ENCODE measurements at places on chromosomes 6 and 20. TPM values are rescaled to one million over a fixed set of nuclear protein-coding genes. Genes with fewer than 3 reads are reported as not detected.

DNA sequence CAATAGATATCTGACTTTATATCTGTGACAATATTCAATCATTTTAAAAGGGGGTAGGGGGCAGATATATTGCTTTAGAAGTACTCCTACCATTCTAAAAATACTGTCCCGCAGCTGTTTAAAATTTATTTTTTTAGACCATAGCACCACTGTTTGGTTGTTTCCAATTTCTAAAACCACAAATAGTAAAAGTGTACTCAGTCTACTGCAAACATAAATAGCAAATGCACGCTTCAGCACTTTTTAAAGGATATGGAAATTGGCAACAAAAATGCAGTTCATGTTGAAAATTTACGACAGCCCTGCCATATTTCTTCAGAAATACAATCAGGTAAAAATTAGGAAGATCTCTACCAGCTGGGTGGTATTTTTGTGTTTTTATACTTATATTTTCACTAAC is 132.0 kb upstream of the RUNX2 start:
- DNase-seq, result no peak

Gene DLK2
- total RNA-seq, result 0.36 TPM

Gene EPPIN
- total RNA-seq, result not detected

DNA sequence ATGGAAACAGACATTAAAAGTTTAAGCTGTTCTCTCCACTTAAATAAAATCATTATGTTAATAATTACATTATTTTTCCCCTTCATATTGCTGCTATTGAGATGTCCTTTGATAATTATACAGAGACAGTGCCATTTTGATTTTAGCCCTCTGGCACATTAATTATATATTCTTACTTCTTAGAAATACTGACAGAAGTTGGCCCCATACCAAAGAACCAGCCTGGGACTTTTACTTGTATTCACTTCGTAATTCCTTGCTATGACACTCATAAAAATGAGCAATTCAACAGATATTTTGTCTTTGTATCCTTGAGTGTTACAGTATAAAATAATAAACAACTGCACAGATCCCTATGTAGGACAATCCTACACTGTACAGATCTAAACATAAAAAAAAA is 743.7 kb downstream of the TBC1D32 start:
- DNase-seq, result no peak

Gene EYA4
- 5.7 TPM for total RNA-seq

DNA sequence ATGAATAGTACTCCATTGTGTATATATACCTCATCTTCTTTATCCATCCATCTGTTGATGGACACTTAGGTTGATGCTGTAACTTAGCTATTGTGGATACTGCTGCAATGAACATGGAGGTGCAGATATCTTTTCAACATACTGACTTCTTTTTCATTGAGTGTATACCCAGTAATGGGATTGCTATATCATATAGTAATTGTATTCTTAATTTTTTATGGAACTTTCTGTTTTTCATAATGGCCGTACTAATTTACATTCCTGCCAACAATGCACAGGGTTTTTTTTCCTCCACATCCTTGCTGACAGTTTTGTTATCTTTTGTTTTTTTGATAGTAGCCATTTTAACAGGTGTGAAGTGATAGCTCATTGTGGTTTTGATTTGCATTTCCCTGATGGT is 5.2 kb downstream of the CCN2 start:
- DNase-seq, result peak; percentile 56

DNA sequence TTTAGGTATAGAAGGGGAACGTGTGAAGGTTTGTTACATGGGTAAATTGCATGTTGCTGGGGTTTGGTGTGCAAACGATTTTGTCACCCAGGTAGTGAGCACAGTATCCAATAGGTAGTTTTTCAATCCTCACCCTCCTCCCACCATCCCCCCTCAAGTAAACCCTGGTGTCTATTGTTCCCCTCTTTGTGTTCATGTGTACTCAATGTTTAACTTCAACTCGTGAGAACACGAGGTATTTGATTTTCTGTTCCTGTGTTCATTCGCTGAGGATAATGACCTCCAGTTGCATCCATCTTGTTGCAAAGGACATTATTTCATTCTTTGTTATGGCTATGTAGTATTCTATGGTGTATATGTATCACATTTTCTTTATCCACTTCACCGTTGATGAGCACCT is 11.6 kb upstream of the VNN1 start:
- DNase-seq, result no peak

- peak; percentile 52 for DNase-seq
Measured at GRCh38 chr20:50245498-50246366, 55.1 kb downstream of the CEBPB start.

DNA sequence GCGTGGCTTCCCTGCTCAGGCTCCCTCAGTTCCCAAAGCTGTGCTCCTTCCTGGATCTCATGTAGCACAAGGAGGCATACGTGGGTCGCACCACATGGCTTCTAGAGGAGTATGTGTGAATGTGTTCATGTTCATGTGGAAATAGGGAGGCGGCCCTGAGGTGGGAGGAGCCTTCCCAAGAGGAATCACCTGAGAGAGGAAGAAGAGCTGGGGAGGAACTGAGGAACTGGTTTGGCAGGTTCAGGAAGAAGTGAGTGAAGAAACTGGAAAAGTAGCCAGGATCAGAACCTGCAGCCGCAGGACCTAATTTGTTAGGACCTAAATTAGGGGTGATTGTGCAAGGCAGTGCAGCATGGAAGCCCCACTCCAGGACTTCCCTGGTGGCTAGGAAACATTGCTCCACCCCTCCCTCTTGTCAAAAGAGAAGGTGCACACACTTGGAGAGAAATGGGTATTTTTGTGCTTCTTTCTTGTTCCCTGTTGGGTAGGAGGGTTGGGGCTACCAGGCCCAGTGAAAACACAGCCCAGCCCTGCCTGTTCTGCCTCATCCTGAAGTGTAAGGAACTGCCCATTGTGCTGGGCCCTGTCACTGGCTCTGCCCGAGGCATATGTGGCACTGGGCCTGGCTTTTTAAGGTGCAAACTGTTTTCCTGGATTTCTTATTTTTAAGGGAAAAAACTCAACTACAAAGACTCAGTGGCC is 20.7 kb downstream of the SYNJ2 start:
- no peak for DNase-seq

DNA sequence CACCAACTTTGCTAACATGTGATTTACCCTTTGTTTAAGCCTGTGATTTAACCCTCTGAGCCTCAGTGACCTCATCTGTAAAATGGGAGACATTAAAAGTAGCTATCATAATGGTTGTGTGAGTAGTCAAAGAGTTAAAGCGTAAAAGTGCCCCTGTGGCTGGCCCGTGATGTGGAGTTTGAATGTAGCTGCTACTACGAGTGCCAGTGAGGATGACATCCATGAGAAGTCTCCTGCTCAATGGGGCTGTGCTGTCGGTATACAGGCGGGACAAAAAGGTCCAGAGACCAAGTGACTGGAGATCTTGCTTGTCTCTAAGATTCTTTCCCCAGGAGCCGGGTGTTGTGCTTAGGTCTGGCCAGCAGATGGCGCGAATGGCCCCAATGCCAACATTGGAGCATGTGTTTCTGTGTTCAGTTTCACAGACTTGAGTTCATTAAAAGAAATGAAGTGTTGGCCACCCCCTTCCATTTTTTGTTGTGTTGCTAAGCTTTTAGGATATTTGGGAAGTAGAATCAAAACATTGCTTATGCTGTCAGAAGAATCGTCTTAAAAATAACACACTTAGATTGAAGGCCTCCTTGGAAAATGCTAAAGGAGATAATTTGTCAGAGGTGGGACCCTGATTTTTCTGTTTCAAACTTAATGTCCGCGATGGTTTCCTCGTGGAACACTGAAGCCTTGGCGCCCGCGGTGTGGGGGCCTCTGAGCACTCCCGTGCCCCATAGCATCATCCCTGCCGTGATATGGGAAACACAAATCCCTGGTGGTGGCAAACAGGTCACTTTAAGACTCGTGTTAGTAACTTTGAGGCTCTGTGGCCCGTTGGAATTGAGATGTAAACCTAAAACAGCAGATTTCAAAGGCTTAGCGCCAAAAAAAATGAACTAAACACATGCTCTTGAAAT is 9.3 kb upstream of the RBM38 start:
- DNase-seq, result peak; percentile 79

Gene SEMG1
- total RNA-seq, result not detected

DNA sequence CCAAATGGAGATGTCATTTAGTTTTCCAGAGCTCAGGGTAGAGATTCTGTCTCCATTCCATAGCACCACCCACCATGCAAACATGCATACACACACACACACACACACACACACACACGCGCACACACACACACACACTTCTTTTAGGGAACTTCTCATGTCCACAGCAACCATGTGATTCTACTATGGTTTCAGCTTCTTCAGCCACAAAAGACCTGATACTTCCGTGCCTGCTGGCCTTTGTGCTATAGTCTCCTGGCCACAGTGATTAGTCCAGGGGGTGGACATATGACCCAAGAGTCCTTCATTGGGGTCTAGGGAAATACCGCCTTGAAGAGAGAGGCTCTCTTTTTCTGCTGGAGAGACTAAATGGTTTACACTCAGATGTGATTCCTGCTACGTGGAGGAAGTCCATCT is 53.5 kb downstream of the CARMIL1 start:
- no peak for DNase-seq

Gene EFCAB8
- not detected for total RNA-seq

GRCh38 chr20:41366546-41367392 is at the start of gene EMILIN3:
Gene EMILIN3, minus strand, starts transcription at chr20:41366818. Its CDS starts 184 bp downstream, at chr20:41366634.
- DNase-seq, result no peak

Gene FANCE
- 7.7 TPM for total RNA-seq

GRCh38 chr6:165008971-165009370 is 300.4 kb downstream of the C6orf118 start:
- DNase-seq, result no peak

GRCh38 chr6:81401970-81402690 is 350.4 kb downstream of the TENT5A start:
- DNase-seq, result peak; percentile 85

GRCh38 chr6:18062733-18063132 is 59.7 kb downstream of the NHLRC1 start:
- DNase-seq, result no peak

DNA sequence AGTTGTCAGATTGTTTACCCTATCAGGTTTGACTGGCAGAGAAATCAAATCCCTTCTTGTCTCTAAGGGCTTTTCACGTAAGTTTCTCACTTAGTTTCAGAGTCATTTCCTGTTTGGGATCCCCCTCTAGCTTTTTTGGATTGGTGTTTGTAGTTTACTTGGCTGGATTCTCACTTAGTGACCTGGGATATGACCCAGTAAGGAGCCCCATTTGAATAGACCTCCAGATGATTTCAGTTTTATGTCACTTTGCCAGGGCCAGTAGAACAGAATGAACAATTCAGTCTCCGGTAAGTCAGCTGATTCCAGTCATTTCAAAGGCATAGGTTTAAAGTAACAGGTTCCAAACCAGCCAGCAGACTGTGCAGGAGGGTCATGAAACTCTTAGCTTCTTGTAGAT is 8.2 kb downstream of the FAM135A start:
- DNase-seq, result no peak

- DNase-seq, result peak; percentile 2
Measured at GRCh38 chr6:69985180-69985579, 118.8 kb downstream of the COL19A1 start.

DNA sequence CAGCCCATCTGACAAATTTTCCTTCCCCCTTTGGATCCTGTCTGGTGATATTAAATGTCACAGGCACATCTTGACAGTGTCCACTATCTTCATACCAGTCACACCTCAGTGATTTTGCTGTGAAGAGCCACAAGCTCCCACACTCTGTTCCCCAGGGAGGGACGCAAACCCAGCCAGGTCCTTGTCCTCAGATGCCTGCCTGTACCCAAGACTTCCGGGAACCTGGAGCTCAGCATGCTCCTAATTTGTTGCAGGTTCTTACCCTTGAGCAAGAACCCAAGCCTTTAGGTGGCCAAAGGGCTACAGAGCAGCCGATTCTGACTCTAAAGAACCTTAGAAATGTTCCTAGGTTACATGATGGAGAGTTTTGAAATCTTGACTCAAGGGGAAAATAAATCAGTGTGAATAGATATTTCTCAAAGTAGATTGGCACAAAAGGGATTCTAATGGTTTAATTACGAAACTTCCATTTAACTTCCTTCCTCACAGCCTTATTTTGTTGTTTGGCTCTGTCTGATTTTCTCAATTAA is 66.2 kb upstream of the MTHFD1L start:
- no peak for DNase-seq

GRCh38 chr20:33209789-33210188 is 7.4 kb upstream of the BPIFA3 start:
- peak; percentile 61 for DNase-seq

Gene NRSN1
- not detected for total RNA-seq

GRCh38 chr6:52643158-52643557 is 27.8 kb upstream of the TMEM14A start:
- DNase-seq, result no peak

Gene EEF1A2
- not detected for total RNA-seq

DNA sequence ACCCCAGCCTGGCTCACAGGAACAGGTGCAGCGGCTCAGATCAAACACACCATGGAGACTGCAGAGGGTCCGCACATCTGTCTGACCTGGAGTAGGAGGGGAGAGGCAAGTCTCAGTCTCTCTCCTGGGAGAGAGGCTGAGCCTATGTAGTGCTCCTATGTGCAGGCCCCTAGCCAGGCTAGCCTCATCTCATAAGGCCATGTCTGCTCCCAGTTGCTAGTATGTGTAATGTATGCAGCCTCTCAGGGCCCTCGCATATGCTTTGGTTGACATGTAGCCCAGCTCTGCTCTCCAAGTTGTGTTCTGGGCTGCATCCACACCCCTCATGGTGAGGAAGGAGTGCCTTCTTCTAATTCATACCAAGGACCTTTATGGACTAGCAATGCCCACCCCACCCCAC is 11.8 kb downstream of the TNXB start:
- DNase-seq, result no peak

Gene KIAA0408
- total RNA-seq, result 12.8 TPM

- no peak for DNase-seq
Measured at GRCh38 chr6:50021894-50022293, at the start of gene DEFB110. Gene DEFB110, minus strand, starts transcription at chr6:50021994. Its CDS starts 59 bp downstream, at chr6:50021935.

GRCh38 chr6:43376551-43376981 is 7.1 kb upstream of the ZNF318 start:
- DNase-seq, result peak; percentile 7

DNA sequence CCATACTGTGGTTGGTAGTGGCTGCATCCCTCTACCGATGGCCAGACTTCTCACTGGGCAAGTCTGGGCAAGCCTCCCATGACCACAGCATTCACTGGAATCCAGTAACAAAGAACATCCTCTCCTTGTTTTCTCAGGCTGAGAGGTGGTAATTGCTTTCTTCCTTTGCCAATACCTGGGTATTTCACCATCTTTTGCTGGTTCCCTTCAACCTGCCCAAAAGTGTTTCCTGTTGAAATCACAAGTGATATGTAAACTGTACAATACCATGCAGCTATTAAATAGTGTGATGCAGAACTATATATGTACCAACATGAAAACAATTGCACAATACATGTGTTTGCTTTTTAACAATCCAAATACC is at the start of gene PTCHD4:
Gene PTCHD4 (minus strand): TSS at position 55 of the 364 bp plus-strand sequence. CDS start 42,240 bp downstream, outside the sequence.
- DNase-seq, result peak; percentile 63

- no peak for DNase-seq
Measured at GRCh38 chr20:22387452-22387851, 196.9 kb downstream of the FOXA2 start.

GRCh38 chr6:150126641-150127291 is 16.1 kb upstream of the PPP1R14C start:
- DNase-seq, result no peak

Gene ARFRP1
- 25.7 TPM for total RNA-seq
